Activated CD4-positive, CD25-positive, alpha-beta regulatory T cell treated with anti-CD3 and anti-CD28 coated beads, Interleukin-2, amount 50 U/mL, for 16 hours (primary cell): ENCODE measurements at places on chromosomes 3 and 15.
A peak's percentile ranks its signal among the peaks of the same experiment; 100 is the strongest.

DNA sequence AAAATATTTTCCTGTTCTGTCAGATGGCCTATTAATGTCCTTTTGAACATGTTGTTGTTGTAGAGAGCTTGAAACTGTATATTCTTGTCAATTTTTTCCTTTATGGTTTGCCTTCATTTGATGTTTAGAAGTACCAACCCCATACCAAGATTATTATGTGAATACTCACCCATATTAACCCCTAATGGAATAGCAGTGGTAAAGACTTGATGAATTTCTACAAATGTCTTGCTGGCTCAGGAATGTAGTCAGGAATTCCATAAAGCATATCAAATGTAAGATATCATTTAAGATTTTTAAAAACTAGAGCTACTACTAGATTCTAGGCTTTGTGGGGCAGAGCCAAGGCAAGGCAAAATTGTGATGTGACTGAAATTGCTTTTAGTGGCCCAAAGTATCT is 30.0 kb downstream of the MYO5A start:
- no peak for DNase-seq

DNA sequence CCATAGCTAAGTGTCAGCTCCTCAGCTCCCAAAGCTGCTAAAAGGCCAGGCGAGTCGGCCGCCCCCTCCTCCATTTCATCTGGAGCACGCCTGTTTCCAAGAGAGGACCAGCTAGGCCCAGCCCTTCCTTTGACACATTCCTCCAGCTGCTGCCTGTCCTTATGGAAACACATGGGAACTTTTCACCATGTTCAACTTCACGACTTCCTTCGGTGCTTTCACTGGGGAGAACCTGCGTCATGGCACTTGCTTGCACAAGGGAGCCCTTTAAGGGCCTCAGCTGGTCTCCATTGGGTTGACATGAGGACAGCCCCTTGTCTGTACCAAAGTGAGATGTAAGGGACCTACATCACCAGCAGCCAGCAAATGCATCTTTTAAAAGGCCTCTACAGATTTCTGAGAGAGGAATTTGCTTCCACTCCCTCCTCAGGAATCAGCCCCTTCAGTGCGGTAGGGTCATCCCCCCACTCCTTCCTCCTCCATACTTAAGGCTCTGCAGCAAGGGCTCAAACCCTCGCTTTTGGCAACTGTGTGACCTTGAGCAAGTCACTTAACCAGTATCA is 2.1 kb downstream of the MAGI1 start:
- no peak for DNase-seq

DNA sequence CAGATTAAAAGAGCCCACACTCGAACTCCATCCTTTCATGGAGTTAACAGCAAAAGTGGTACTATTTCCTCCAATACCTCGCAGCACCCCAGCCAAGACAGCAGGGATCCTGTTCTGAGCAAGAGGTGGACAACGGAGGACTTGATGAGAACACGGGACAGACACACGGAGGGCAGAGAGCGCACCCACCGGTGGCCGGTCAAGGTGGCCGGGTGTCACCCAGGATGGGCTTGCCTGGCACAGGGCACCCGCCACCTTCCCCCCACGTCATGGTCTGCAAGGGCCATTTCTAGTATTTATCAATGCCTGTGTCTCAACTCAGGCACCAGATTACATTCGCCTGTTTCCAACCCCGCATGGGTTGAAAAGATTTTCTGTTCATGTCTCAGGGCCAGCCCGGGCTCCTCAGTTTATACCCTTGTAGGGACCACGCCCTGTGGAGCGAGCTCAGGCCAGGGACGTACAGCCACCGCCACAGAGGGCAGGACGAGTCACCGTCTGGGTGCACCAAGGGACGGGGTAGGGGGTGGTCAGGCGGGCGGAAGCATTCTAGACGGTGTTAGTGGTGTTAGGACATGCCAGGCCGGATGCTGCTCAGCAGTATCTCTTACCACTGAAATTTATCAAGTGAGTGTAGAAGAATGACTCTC is 64.2 kb downstream of the CYFIP1 start:
- DNase-seq, result no peak

DNA sequence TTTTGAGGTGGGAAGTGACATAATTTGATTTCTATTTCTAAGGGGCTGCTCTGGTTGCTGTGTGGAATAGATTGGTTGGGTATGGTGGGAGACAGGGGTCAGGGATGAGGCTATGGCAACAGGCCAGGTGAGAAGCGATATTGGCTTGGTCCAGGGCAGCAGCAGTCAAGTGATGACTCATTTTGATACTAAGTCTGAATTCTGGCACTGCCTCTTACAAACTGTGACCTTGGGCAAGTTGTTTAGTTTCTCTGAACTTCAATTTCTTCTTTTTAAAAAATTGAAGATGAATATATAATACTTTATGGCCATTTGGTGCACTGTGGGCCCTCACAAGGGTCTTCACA is 40.4 kb upstream of the CLSTN2 start:
- DNase-seq, result no peak

GRCh38 chr3:169940470-169941181 is 26.0 kb upstream of the SEC62 start:
- no peak for DNase-seq

DNA sequence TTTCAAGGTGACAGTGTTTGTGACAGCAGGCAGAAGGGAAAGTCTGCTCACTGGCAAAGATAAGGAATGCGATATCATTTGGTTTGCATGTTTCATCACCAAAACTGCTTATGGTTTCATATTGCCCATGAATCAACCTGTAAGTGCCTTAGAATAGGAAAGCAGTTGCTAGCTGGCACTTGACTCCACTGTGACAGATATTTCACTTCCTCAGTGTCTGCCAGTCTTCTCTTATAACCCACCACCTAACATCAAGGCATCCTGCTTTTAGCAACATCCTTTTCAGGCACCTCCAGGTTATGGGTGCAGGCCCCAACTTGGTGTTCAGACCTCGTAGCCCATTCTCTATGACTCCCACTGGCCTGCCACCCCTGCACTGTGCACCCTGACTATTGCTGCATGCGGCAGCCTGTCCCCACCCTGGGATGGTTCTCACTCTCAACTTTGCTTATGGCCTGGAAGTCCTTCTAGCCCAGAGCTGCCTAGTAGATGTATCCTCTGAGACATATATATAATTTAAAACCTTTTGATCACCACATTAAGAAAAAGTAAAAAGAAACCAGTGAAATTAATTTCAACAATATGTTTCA is 154.4 kb upstream of the RARB start:
- DNase-seq, result no peak

- DNase-seq, result no peak
Measured at GRCh38 chr3:89925976-89926375, 818.6 kb downstream of the EPHA3 start.

DNA sequence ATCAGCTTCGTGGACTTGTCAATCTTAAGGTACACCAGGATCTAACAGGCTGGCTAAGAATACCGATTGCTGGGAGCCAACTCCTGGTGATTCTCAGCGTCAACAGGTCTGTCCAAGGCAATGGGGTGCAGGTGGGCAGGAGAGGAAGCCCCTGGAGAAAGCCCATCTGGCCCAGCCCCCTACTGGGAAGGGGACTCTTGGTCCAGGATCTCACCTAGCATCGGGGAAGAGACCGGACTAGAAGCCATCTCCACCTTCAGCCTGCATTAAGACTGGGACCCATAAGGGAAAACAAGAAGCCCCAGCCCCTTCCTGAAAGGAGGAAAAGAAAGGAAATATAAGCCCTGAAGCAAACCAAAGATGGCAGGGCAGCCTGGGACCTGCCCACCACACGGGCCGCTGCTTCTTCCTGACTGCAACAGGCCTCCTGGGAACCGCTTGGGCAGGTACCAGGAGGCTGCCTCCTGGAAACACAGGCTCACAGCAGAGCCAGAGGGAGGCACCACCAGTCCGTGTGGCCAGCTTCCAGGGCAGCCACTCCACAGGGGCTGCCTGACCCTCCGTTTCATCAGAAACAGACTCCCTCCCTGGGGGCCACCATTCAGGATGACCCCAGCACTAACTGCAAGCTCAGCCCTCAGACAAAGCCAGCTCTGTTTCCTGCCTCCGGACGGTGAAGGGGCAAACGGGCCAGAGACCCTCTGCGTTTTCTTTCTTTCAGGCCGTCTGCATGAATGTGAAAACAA is 100.2 kb downstream of the LRIG1 start:
- no peak for DNase-seq

- no peak for DNase-seq
Measured at GRCh38 chr3:70984776-70985482, 598.6 kb downstream of the FOXP1 start.

DNA sequence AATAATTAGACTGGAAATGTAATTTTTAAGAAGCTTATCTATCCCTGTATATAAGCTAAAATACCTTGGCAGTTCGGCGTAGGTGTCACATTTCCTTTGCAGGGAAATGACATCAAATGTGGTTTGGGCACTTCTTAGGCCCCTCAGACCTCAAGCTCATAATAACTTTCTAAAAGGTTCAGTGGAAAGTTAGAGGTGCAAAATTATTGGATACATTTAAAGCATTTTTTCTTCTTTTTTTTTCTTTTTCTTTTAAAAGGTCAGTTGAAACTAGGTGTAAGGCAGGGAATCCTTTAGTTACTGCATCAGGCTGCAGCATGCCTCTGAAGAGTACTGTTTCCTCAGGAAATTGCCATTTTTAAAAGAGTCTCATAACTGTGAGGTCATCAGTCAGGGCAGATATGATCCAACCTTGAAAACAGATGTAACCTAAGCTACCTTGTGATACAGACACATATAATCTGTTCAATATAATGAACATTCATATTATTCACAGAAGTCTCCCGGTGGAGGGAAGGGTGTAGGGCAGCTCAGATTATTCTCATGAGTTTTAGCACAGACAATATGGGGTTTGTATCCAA is 4.8 kb downstream of the SACM1L start:
- no peak for DNase-seq

DNA sequence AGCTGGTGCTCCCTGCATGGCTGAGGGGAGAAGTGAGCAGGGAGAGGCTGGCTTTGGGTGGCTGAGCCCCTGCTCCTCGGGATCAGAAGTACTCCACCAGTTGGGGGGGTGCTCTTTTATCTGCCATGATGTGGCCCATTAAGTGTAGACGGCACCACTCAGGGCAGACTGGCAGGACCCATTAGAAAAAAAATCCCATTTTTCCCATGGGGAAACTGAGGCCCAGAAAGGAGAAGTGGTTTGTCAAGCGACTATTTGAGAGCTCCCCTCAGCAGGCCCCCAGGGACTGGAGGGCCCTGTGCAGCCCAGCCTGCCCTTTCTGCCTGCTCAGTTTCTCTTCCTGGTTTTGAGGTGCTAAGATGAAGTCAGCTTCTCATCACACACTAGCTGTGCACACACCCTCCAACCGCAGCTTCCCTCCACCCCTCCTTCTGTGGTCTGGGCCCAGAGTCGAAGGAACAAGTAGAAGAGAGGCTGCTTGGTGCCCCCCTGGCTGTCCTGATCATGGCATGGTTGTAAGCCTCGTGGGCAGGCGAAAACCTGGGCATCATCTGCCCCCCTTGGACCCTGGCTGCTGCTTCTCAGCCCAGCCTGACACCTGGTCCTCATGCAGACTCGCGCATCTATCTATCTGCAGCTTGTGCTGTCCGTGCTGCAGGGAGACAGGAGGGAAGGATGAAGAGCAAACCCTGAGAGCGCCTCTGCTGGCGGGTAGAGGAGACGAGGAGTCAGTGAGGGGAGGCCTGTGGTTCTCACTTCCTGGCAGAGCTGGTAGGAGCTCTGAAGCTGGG is 5.6 kb downstream of the CSK start:
- peak; percentile 81 for DNase-seq

DNA sequence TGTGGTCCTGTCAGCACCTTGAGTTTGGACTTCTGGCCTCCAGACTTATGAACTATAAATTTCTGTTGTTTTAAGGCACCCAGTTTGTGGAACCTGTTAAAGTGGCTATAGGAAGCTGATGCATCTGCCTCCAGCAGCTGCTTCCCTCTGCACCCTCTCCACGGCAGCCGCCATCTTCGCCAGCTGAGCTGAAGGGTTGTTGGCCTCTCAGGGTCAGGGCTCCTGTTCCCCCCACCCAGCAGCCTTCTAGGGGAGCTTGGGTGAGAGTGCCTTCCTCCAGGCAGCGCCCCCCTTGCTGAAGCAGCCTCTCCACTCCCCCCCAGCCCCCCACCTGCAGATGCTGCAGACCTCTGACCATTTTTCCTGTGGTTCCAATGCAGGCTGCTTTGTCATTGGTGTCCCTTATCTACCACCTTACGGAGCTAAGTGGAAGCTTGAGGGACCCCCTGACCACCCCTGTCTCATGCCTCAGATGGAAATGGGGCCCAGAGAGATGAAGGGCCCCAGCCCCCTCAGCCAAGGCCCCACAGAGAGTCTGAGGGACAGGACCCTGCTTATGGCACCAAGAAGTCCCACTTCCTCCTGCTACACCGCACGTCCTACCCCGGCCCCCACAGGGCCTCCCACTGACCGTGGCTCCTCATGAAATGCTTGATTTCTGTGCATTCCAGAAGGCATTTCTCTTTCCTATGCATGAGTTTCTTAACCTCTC is 61.4 kb upstream of the TLE3 start:
- no peak for DNase-seq

DNA sequence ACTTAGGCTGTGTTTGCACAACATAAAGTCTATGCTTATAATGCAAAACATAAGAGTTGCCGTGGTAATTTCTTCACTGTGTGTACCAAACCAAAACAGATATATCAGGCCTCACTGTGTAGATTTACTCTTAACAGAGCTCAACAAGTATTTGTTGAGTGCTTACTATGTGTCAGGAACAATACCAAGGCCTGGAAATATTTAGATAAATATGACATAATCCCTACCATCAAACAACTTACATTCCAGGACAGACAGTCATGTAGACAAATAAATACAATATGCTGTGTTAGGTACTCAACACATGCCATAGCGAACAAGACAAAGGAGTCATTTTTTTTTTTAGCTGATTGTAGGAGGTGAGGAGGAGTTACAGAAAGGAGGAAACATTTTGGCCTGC is 554.0 kb downstream of the NSUN3 start:
- DNase-seq, result no peak

DNA sequence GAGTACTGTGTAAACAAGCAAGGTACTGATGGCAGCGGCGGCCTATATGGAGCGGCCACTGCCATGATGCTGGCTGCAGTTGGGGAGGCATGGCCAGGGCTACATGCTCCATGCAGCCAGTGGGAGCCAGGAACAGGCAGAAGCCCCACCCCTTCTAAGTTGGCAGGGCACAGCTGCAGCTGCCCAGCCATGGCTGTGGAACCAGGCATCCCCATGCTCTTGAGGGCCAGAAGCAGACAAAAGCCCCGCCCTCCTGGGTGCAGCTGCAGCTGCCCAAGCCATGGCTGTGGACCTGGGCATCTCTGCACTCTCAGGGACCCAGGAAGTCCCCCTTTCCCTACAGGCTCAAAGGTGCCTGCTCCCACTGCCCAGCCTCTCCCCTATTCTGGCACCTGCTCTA is 150.9 kb downstream of the FMN1 start:
- no peak for DNase-seq

DNA sequence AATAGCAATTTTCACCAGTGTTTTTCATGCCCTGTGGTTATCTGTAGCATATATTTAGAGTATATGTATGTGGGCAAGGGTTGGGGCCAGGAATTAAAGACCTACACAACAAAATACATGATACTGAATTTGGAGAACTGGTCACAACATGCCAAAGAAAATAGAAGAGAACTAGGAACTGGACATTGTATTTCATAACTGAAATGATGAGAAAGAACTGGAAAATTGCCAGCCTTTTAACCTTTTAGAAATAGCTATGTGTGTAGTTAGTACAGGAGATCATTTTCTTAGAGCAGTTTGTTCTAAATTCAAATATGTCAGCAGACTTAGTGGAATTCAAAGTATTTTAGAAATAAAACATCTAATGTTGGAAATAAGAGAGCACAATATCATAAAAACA is 227.1 kb upstream of the CGNL1 start:
- no peak for DNase-seq
